Upper lobe of left lung (tissue), 6 donors: ENCODE measurements at places on chromosomes 12 and 14.

GRCh38 chr12:57874166-57875108, 27.9 kb upstream of the CTDSP2 start:
- DNase-seq: no peak

- DNase-seq: no peak
Measured at GRCh38 chr14:70898111-70898745, 9.0 kb upstream of the PCNX1 start.

DNA sequence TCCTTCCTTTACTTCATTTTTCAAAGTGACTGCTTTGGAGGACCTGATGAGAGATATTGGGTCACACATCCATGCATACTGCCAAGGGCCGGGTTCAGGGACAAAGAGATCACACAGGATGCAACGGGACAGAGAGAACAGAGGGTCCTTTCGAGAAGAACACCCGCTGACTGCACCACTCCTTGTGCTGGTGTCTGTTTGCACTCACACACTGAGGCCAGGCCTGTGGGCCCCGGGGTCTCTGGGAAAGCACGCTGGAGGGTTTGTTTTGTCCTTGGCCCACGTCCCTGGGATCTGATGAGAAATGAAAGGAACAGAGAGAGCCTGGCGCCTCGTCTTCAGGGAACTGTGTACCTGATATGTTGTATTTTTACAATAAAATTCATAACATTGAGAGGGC, 42.2 kb downstream of the PAH start:
- no peak for DNase-seq

DNA sequence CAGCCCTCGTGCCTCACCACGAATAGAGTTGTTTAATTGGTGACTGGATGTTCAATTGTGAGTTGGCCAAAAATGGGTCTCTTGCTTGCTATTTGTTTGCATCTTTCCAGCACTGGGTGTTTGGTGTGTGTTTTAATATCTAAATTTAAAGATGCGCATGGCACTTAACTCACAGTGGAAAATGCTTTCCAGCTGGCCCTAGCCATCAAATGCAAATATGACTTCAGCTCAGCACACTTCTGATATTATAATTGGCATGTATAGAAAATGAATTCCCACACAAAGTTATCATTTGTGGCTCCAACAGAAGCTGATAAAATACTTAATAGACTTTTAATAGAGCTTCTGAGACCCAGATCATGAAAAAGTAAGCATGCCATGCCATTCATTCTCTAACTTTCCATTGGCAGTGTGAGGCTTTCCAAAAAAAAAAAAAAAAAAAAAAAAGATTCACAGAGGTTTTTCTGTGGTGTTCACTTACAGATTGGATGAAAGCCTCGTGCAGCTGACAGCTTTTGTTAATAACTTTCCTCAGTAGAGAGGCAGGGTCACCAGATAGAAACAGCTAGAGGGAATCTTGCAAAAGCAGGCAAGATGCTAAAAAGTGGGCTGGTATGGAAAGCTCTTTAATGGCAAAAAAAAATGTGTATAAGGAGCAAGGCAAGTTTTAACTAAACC, 425.2 kb downstream of the GALC start:
- DNase-seq: no peak

GRCh38 chr12:40444174-40444573, 219.4 kb downstream of the LRRK2 start:
- DNase-seq: no peak

- no peak for DNase-seq
Measured at GRCh38 chr14:59356312-59356711, 108.9 kb downstream of the GPR135 start.

DNA sequence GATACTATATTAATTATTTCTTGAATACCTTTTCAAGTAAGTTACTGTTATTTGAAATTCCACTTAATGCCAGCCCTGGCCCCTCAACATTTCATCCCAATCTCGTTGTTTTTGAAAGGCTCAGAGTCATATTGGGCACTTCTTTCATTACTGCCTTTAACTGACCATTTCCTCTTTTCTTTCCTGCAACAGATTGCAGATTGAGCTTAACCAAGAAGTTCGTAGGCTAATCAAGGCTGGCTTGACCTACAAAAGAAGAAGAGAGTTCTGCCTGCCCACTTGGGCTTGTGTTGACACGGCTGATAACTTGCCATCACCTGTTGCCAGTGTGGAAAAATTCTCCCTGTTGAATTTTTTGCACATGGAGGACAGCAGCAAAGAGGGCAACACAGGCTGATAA, 91.0 kb downstream of the FLRT2 start:
- no peak for DNase-seq

DNA sequence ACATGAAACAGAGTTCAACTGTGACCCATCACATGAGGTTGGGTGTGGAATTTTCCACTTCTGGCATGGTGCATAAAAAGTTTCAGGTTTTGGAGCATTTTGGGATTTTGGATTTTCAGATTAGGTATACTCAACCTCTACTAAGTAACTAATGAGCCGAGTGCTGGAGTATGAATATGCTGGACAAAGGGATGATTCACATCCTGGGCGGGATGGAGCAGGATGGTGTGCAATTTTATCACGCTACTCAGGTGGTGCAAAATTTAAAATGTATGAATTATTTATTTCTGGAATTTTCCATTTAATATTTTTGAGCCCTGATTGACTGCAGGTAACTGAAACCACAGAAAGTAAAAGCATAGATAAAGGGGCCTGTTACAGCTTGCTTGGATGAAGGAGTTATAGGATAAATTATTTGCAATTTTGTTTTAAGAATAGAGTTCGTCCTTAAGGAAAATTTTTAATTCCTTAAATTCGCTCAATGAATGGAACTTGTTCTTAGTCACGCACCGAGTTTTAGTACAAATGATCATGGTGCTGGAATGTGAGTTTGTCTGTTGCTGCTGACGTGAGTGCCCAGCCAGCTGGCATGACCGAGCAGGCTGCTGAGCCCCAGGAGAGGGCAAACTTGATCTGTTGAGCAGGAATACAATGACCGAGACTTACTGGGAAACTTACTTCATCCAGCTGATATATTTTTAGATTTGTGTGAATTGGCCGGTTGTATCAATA, 176.3 kb downstream of the ESR2 start:
- peak; percentile 29 for DNase-seq

GRCh38 chr12:15712823-15713660, 76.1 kb downstream of the EPS8 start:
- DNase-seq: no peak

DNA sequence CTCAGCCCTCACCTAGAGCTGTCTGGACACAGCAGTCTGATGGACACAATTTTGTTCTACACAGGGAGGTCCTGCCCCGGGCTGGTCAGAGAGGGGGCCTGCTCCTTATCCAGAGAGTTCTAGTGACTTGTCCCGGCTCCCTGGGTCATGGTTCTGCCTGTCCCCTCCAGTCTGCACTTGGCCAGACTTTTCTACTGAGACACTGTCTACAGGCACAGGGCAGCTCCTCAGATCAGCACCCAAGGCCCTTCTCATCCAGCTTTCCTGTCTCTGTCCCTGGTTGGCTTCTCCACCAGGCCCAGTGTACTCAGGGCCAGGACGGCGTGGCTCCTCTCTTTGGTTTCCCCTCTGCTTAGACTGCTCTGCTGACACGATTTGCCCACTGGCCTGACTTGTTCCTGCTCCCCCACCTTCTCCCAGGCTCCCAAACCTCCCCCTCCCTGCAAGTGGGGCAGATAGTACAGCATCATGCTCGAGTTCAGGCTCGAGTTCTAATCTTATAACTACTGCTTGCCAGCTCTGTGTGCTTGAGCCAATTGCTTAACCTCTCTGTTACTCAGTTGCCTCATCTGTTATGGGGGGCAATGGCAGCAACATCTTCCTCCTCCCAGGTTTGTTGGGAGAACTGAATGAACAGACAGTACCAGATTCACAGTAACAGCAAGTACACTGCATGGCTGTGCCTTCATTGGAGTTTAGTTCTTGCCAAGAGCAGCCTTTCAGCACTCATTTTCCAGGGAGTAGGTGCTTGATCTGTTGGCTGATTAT, 22.0 kb upstream of the COL2A1 start:
- no peak for DNase-seq

DNA sequence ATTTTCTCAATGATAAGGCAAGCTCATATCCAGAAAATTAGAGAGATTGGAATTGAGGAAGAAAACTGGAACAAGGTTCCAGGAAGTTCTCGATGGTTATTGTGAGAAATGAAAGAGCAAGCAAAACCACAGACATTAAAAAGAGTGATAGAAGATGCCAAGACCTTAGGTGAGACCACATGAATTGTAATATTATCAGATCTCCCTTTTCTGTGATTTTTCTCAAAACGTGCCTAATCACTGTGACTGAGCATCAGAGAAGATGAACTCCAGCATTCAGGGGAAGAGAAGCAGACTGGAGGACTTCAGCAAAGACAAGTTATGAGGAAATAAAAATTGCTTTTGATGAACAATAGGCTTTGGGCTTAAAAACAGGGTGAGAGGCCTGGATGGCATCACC, 278.8 kb downstream of the SOX5 start:
- no peak for DNase-seq

- DNase-seq: no peak
Measured at GRCh38 chr12:132439333-132439904, 50.5 kb upstream of the FBRSL1 start.

DNA sequence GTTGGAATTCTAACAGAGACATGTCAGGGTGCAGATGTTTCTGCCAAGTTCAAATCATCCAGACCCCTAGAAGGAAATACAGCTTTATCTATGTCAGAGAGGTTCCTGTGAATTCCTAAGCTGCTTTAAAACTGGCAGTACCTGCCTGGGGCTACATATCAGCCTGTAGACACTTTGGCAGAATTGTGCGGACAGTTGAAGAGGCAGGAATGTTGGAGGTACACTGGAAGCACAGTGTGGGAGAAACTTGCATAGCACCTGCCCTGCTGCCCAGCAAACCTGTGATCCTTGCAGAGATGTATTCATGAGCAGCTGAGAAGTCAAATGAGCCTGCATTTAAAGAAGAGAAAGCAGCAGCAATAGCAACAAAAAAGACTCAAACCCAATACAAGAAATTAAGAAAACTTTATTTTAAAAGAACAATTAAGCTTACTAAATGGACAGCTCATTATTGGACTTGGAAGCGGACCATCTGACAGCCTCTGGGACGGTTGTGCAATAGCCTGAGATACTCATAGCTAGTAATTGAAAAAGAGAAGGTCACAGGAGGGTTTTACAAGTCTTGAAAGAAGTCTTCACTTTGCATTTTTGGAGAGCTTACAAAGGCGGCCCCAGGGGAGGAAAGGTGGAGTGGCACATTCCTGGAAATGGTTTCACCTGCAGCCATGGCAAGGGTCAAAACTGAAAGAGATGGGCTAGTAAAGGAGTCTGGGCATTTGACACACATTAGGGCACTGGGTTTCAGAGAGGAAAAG, 280.9 kb upstream of the FLRT2 start:
- DNase-seq: no peak

DNA sequence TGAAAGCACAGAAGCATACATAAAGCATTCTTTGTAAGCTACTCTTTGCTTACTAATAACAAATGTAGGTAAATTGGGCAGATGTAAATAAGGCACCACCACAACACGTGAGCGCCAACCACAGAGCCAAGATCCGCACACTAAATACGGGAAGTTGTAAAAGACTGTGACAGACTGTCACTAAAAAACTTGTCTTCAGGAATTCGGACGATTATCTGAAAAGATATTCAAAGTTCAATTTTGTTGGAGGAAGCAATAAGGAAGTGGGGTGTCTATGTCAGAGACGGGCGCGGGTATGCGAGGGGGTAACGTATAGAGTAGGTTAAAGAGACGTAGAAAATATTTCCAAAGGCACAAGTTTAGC, 1.5 kb upstream of the HSP90B1 start:
- DNase-seq: peak; percentile 55

- no peak for DNase-seq
Measured at GRCh38 chr12:112230136-112230535, 104.8 kb downstream of the TRAFD1 start.

GRCh38 chr12:103456006-103456405, 39.8 kb downstream of the C12orf42 start:
- DNase-seq: no peak

GRCh38 chr12:53696655-53697331, 20.9 kb upstream of the ATP5MC2 start:
- no peak for DNase-seq

DNA sequence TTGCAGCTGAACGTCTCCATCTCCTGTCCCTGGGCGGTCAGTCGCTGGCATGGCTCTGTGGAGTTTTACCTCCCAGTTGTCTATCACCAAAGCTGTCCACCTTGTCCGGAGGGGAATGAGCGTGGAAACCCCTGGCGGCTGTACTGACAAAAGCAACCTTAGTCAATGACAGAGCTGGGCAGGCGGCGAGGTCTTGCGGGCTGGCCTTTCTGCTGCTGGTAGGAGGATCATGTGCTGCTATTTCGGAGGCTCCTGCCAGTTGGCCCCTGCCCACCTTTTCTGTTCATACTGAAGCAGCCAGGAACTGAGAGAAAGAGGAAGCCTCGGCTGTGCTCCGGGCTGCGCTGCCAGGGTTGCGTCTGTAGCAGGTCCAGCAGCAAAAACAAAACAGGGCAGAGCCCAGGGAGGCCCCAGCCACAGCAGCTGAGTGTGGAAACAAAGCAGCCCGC, 57.7 kb downstream of the HMGA2 start:
- DNase-seq: peak; percentile 86

DNA sequence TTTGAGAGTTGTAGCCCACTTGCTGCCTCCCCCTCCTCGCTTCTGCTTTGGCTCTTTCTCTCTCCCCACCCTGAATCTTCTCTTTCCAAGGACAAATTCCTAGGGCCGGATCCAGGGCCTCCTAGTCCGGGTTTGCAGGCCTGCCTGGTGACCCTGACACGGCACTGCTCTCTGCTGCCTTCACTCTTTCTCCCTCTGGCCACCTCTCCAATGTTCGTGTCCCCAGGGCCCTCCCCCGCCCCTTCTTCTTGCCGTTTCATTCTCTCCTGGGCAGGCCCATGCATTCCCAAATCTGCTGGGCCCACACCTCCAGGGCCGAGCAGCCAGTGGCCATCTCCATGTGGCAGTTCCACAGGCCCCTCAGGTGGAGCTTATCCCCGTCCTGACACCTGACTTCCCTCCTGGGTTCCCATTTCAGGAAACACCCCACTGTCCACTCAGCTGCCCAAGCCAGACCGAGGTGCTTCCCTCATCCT, 34.0 kb upstream of the CORO1C start:
- peak; percentile 34 for DNase-seq

DNA sequence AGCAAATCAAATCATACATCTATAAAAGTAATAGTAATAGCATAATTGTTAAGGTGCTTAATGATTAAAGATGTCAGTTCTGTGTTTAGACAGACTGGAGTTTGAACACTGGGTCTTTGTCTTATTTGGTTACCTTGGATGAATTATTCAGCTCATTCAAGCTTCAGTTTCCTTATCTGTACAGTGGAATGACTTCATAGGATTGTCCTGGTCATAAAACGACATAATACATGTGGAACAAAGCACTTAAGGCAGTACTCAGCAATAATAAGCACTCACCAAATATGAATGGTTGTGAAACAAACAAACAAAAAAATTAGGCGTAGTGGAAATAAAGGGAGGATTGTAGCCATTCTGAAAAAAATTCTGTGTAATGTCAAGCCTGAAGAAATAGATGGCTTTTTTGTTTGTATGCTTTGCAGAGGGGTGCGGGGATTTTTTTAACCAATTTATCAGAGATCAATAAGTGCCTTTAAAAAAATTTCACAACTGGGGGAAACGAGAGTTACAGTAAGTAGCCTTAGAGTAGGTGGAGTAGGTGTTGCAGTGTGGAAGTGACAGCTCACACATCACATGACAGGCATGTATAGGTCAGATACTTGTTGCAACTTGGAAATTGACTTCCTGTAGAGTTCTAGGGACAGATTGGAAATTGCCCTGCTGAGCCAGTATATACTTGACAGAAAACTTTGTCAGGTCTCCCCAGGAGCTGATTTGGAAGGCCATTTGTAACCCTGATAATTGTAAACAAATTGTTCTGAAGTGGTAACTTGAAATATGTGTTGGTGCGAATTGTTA, 157.7 kb downstream of the SLC15A5 start:
- DNase-seq: no peak

GRCh38 chr14:85853996-85854526, 324.1 kb downstream of the FLRT2 start:
- no peak for DNase-seq
